NCI-H2107 (cell line): ENCODE measurements at places on chromosomes 12 and 14.

DNA sequence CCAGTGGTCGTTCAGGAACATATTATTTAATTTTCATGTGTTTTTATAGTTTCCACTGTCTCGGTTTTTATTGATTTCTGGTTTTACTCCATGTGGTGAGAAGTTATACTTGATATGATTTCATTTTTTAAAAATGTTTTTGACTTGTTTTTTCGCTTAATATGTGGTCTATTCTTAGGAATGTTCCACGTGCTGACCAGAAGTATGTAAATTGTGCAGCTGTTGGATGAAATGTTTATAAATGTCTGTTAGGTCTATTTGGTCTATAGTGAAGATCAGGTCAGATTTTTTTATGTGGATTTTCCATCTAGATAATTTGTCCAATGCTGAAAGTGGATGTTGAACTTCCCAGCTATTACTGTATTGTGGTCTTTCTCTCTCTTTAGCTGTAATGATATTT, 433.8 kb upstream of the MIS18BP1 start:
- DNase-seq: no peak

- no peak for DNase-seq
Measured at GRCh38 chr12:26124446-26125399, at the start of gene BHLHE41. Gene BHLHE41 (minus strand): TSS chr12:26125037. CDS start chr12:26124779, 258 bp downstream.

DNA sequence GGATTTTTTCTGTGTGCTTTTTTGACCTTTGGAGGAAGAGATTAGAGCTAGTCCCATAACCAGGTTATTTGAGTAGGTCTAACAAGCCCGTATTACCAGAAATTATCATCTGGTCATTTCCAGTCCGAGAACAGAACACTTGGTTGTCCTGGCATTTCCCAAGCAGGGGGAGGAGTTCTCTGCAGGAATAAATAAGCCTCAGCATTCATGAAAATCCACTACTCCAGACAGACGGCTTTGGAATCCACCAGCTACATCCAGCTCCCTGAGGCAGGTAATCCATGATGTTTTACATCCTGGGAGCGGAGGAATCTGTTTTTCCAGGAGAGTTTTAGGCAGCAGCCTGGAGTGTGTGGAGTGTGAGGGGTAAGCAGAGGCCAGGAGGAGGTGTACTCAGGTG, at the start of gene SERPINA3:
Gene SERPINA3 (plus strand): TSS at position 218 of the 400 bp plus-strand sequence. CDS start 2,051 bp downstream, outside the sequence.
- no peak for DNase-seq

GRCh38 chr12:124804011-124804621, 59.5 kb downstream of the SCARB1 start:
- no peak for DNase-seq

GRCh38 chr14:92368001-92368400, 45.0 kb downstream of the SLC24A4 start:
- no peak for DNase-seq

- no peak for DNase-seq
Measured at GRCh38 chr12:62762645-62763044, 172.3 kb downstream of the PPM1H start.

- DNase-seq: no peak
Measured at GRCh38 chr14:48814562-48814961, 771.6 kb downstream of the RPS29 start.

DNA sequence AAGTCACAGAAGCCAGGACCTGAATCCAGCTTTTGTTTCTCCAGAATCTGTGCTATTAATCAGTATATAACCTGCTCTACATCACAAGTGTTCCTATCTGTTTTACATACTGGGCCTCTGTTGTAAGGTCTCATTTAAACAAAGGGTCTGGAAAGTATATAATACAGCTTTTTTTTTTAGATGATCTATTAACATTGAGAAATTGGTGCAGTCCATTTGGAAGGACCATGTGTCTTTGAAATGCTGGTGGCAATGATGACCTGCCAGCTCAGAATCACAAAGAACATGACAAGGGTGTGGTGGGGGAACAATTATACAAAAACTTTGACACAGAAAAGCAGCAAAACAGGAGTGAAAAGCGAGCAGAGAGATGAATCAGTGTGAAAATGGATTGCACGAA, 164.6 kb downstream of the PPM1H start:
- no peak for DNase-seq

DNA sequence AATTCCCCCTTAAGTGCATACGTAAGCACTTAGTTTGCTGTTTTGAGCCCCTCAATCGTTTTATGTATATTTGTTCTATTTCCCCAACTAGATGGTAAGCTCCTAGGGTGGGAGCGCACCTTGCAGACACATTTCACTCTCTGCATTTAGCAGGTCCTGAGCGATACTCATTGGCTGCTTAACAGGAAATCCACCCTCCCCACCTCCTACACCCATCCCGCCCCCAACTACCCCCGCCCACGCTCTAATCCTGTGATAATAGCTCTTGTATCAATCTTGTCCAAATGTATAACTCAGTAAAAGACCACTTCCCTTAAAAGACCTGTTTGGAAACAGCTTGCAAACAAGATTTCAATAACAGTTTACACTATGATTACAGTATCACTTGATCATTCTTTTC, 8.1 kb downstream of the LPAR5 start:
- DNase-seq: no peak

GRCh38 chr12:131844656-131845055, 16.5 kb downstream of the MMP17 start:
- no peak for DNase-seq

GRCh38 chr14:58826845-58827686, 189.3 kb downstream of the DACT1 start:
- no peak for DNase-seq

DNA sequence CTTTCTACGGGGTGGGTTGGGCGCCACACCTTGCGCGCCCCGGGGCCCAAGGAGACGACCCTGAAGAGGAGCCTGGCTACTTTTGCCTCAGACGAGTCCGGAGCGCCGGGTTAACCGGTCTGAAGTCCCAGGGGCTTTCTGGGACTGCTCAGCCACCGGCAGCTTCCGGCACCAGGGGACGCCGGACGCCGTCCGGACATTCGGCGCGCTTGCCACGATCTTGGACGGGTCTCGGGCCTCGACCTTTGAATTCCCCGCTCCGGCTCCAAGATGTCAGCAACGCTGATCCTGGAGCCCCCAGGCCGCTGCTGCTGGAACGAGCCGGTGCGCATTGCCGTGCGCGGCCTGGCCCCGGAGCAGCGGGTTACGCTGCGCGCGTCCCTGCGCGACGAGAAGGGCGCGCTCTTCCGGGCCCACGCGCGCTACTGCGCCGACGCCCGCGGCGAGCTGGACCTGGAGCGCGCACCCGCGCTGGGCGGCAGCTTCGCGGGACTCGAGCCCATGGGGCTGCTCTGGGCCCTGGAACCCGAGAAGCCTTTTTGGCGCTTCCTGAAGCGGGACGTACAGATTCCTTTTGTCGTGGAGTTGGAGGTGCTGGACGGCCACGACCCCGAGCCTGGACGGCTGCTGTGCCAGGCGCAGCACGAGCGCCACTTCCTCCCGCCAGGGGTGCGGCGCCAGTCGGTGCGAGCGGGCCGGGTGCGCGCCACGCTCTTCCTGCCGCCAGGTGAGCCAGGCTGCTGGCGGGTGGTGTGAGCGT, at the start of gene ACOT4:
Gene ACOT4 (plus strand): TSS at position 184 of the 760 bp plus-strand sequence. CDS start 87 bp downstream, at position 271.
- DNase-seq: peak; percentile 42

DNA sequence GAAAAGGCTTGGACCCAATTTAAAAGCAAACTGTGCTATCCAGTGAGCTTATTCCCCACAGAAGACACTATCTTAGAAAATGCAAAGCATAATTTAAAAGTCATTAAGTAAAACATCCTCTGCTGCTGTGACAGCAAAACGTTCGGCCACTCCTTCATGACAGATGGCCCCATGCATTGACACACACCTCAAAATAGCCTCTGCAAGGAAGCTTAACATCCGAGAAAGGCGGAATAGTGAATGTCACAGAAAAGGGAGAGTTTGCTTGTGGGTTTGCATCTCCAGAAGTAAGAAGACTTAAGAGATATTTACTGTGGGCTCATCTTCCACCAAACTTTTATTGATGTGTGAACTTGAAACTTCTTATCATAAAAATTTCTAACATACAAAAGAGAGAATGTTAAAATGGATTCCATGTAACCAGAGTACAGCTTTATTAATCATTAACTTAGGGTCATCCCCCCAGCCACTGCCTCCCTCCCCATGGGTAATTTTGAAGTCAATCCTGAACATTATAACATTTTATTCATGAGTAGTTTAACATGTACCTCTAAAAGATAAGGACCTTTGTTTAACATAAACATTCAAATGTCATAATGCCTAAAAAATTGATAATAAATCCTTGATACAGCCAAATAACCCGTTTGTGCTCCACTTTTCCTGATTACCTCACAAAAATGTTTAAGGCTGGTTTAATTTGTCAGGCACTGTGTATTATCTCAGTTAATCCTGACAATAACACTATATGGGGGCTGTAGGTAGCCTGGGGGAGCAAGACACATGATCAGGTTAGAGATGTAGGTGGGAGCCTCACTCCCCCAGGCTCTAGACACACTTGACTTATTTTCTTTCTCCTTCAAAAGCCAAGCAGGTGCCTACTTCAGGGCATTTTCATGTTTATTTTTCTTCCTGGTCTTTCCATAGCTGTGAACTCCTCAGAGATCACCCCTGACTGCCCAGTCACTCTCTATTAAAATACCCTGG, 119.7 kb upstream of the TMCC3 start:
- no peak for DNase-seq

DNA sequence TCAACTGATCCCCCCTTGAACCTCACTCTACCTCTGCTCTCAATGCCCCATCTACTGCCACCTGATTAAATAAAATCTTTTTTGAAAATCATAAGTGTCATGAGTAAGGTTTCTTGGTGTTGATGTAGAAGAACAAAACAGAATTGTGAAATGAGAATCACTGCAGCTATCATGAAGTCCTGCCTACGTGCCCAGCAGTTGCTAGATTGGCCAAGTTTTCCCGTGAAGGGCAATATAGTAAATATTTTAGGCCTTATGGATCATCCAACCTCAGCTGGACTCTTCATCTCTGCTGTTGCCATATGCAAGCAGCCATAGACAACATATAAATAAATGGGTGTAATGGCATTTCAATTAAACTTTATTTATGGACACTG, 5.2 kb upstream of the OAS3 start:
- no peak for DNase-seq

- DNase-seq: no peak
Measured at GRCh38 chr12:116587270-116587669, 28.1 kb downstream of the MAP1LC3B2 start.

DNA sequence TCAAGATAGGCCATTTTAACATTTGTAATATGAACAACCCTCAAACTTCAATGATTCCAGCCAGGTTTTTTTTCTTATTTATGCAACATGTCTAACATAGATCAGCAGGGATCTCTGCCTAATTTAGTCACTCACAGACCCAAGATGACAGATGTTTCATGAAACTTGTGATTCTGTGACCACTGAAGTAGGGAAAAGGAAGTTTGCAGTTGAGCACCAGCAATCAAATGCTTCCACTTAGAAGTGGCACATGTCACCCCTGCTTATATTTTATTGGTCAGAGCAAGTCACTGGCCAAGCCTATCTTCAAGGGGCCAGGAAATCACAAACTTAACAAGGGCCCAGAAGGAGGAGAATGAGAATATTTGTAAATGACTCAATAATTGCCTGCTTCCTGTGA, 150.6 kb downstream of the BCAT1 start:
- DNase-seq: no peak

DNA sequence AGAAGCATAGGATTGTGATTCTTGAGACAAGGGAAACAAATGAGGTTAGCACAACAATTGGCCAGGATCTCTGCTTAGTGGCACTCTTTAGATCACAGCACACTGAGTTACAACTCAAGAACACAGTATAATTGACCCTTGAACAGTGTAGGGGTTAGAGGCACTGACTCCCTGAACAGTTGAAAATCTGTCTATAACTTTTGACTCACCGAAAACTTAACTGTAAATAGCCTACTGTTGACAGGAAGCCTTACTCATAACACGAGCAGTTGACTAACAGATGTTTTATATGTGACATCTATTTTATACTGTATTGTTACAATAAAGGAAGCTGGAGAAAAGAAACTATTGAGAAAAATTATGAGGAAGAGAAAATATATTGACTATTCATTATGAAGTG, 296.1 kb downstream of the RERGL start:
- DNase-seq: no peak

- no peak for DNase-seq
Measured at GRCh38 chr12:59615392-59616165, 19.8 kb downstream of the SLC16A7 start.

DNA sequence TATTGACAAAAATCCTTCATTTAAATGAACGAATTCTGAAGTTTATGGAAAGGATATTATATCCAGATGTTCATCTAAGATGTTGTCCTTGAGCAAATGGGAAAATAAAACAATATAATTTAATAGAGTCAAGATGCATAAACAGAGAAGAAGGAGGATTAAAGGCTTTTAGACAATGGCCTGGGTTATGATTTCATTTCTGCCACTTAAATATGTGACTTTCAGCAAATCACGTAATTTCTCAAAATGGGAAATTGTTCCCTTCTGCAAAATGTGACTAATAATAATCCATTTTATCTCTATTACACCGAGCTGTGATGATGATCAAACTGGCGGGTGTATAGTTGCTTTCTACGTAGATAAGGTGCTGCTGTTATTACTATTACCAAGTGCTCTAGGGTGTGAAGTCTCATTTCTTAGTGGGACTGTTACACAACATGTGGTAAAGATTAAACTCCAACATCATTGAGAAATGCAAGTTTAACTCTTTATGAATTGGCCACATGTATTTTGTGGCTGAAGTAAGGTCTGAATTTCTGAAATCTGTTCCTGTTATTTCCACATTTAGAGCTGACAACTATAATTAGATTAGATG, 157.0 kb downstream of the MYRFL start:
- no peak for DNase-seq

- DNase-seq: no peak
Measured at GRCh38 chr12:123752046-123752445, 10.1 kb upstream of the DNAH10 start.

GRCh38 chr12:31999692-32000091, 40.5 kb downstream of the RESF1 start:
- DNase-seq: no peak

DNA sequence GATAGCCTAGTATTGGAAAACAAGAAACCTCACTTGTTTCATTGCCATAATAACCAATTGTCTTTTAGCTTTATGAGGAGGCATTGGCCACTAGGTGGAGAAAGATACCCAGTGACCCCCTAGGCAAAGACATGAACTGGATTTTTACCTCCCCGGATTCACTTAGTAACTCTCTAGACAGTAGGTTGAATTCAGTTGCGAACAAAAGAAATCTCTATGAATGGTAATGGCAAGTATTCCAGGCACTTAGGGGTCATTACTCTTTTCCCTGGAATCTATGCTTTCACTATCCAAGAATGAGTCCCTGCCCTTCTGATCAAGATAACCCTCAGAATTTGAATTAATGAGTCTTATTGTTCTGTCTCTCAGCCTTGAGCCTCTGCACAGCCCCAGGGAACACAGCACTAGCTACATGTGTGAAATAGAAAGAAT, 29.5 kb upstream of the RHOJ start:
- peak; percentile 42 for DNase-seq
